Activated naive CD4-positive, alpha-beta T cell treated with anti-CD3 and anti-CD28 coated beads, Interleukin-2, amount 10 ng/mL, durations not matched to agents 7 days and 5 days (primary cell): ENCODE measurements at places on chromosomes 7 and 10.
A peak's percentile ranks its signal among the peaks of the same experiment; 100 is the strongest.

DNA sequence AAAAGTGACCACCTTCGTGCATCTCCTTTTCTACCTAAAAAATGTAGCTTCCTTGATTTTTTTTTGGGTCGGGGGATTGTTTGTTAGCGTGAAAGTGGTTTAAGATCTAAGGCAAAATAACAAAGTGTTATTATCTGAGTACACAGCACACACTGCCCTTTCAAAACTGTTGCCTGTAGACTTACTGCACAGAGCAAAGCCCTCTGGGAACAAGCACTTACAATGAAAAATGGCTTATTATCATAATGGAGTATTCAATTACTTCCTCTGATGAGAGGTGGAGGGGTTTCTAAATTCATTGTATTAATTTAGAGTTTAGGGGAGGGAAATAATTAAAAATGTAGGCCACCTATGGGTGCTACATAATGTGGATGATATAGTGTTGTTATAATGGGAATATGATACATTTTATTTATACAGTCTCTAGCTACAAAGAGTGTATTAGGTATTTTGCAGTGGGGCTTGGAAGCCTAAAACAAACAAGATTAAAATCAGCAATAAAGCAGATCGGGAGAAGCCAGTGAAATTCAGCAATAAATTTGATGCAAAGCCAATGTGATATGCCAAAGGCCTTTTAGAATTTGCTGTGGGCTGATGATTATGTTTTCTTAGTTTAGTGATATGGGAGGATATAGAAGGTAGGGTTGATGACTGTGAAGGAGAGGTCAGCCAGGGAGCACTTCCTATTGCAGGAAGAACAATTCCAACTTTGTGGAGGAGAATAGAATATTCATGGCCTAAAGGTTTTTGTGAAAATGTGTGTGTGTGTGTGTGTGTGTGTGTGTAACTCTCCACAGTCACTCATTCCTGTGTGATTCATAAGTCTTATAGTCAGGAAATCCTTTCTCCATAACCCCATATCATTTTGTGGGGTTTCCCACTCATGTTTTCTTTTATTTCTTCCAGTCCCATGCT is 17.7 kb upstream of the EXOC4 start:
- no peak for DNase-seq

- no peak for DNase-seq
Measured at GRCh38 chr10:22049635-22050034, 46.1 kb upstream of the DNAJC1 start.

DNA sequence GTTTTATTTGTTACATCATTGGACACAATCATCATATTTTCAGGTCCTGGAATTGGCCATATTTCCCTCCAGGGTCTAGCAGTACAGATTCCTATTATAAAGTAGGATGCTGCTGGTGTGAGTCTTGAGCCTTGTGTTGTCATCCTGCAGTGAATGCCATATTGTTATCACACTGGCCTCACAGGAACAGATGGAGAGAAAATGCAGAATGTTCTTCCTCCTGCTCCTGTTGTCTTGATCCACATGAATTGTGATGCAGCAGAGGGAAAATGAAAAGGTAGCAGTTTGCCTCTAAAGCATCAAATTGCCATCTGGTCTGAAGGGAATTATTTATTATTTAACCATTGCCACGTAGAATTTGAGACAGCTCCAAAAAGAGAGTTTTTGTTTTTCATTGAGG is 248.6 kb downstream of the GPAM start:
- no peak for DNase-seq

DNA sequence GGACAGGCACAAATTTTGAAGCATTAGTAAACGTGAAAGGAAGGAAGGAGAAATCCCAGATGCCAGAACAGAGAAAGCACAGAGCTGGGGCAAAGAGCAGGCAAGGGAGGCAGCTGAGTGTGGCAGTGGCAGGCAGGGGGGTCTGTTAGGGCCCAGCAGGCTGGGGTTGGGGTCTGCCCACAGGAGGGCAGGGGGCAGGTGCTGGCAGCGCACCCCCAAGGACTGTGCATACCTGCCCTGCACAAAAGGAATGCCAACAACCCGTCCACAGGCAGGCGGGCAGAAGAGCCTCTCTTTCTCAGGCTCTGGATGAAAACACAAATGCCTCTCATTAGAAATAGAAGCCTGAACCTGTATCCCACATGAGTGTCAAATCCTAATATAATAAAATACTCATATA is 552.3 kb downstream of the PTPRN2 start:
- no peak for DNase-seq

DNA sequence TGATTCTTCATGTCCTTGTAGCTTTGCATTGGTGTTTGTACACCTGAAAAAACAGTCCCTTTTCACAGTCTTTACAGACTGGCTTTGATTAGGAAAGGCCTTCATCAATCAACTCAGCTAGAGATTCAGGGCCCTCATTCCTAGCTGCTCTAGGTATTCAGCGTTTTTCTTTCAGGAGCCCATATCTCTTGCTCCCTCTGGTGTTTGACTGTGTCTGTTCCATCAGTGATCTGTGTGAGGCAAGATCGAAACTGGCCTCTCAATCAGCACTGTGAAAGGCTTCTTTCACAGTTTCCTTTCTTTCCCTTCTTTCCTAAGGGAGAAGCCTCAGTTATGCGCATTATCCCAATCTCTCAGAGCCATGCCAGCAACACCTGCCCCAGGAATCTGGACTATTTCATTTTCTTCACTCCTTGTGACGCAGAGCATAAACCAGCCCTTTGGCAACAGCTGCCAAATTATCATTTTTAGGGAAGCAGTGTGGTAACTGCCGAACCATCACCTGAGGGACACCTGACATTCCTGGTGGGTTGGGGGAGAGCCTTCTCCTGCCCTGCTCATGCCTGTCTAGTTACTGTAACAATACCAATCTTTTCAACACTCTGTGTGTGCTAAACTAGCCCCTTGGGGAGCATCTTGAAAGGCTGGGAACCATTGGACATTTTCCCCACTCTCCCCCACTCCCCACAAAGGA is 75.7 kb upstream of the CCDC71L start:
- peak; percentile 54 for DNase-seq

DNA sequence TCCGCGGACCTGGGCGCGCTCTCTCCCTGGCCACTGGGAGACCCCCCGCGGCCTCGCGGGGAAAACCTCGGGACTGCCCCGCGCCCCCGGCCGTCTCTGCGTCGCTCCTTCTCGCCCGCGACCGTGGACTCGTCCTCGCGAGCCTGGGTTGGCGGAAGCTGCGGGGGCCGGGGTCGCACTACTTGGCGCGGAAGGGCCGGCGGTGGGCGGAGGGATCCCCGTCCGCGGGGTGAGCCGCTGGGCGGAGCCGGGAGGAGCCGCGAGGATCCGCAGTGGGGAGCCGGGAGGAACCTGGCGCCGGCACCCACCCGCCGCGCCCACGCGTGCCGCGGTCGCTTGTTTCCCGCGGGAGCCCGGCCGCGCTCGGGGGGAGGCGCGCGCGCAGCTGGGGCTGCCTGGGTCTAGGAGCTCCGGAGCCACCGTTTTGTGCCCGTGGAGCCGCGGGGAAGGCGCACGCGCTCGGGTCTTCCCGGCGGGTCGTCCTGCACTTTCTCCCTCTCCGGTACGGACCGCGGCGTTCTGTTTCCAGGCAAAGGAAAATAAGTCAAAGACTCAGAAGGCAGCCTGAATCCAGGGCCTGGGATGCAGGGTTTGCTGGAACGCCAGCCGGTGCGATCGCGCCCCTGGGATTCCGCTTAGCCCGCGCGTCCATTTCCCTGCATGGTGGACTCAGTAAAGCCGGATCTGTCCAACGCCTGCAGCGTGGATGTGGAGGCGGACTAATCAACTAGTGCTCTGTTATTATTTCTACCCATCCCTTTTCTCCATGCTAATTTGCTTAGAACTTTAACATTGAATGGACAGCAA is 28.7 kb upstream of the KMT2C start:
- DNase-seq = peak; percentile 75

- DNase-seq = no peak
Measured at GRCh38 chr7:105191331-105191730, 177.3 kb downstream of the KMT2E start.
